Head of caudate nucleus (tissue), 42 donors: ENCODE measurements at places on chromosomes 3 and 15.
A peak's percentile ranks its signal among the peaks of the same experiment; 100 is the strongest.

- no peak for DNase-seq
Observed at GRCh38 chr3:47868306-47868705, 65.4 kb downstream of the DHX30 start.

DNA sequence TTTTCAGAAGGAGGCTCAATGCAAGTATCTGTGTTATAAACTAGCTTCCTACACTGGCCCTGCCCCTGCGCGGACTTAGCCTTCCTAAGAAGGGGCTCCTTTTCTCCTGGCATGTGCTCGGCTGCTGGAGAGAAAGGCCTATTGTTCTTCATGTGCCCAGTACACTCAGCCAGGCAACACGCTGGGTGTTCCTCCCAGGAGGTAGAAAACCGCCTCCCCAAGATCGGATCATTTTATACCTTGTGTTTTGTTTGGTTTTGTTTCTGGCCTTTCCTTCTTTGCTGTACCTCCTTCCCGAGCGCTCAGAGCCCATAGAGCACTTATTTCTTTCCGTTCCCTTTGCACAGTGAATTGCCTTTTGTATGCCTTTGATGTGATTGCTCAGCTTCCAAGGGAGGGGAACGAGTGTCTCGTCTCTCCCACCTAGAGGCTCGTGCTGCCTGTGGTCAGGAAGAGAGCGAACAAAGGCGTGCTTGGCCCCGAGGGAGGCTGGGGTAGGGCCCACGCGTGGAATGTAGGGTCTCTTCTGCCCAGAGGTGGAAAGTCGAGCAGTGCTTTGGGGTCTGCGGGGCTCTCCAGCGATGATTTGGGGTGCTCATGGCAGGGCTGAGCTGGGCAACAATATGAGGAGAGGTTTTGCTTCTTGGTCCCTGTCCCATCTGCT, 30.0 kb downstream of the CCNL1 start:
- DNase-seq = peak; percentile 65

- peak; percentile 46 for DNase-seq
Observed at GRCh38 chr3:177553579-177553978, 356.3 kb upstream of the TBL1XR1 start.

GRCh38 chr3:29353807-29354206, 72.9 kb downstream of the RBMS3 start:
- DNase-seq = no peak

DNA sequence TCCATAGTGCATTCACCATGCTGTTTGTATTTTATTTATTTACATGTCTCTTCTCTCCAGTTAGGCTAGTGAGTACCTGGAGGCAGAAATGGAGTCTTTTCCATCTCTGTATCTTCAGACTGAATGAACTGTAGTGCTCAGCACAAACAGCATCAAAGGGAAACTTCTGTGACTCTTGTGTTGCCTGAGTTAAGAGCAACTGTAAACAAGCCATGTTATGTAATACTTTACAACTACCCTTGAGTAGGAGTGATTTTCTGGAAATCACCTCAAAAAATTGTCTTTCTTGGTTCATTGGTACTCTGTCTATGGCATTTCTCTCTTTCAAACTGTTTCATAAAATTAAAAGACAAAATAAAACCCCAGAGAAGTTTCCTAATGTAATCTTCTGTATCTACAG, 258.3 kb downstream of the CGGBP1 start:
- DNase-seq = no peak

- DNase-seq = no peak
Observed at GRCh38 chr3:10783360-10784351, 32.4 kb upstream of the SLC6A11 start.

DNA sequence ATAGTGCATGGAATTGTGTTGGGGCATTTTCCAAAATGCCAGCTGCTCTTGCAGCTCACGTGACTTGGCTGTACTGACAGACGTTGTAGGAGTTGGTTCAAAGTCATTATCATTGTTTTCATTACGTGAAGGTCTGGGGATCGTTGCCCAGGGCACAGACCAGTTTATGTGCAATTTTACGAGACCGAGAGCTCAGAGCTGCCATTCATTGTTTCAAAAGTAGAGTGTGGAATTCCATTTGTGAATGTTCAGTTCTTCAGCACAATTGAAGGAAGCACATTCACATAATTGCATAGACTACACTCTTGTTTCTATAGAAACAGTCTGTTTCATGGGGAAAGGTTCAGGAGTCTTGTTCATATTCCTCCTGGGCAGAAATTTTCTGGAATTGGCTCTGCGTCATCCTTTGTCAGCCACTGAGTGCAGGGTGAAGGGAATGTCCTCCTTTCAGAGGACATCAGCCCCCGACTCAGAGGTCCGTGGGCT, 54.5 kb downstream of the GABRG3 start:
- DNase-seq = no peak

GRCh38 chr3:180184816-180185215, 148.1 kb upstream of the PEX5L start:
- no peak for DNase-seq

- DNase-seq = no peak
Observed at GRCh38 chr3:190721330-190721729, 141.2 kb downstream of the GMNC start.

GRCh38 chr15:52008698-52009434, 10.2 kb upstream of the MAPK6 start:
- DNase-seq = no peak

DNA sequence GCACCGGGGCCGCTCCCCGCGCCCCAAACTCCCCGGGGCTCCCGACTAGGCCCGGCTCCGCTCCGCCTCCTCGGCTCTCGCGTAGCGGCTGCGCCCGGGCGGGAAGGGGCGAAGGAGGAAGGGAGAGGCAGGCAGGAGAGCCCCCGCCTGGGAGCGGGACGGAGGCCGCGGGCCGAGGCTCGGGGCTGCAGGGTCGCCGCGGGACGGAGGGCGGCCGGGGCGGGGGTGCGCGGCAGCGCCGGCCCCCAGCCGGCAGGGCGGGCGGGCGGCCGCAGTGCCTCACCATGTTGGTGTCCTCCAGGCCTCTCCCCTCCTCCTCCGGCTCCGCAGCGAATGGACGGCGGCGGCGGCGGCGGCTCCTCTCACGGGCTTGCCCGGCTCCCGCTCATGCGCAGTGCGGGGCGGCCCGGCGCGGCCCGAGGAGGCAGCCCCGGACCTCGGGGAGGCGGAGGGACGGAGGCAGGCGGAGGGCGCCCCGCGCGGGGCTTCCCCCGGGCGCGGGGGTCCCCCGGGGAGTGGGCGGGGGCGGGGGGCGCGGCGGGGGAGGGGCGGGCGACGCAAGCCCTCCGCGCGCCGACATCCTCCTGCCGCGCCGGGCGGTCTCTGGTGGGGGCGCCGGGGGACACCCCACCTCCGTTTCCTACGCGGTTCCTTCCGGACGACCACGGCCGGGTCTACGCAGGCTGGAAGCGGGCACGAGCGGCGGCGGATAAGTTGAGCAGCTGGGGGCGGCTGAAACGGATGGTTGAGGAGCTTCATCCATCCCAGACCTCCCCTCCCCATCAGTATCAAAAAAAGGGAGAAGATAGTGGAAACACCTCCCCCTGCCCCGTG, at the start of gene DCUN1D1:
Gene DCUN1D1 (minus strand): TSS at position 335 of the 834 bp plus-strand sequence. CDS start 49 bp downstream, at position 286.
- DNase-seq = peak; percentile 94

- no peak for DNase-seq
Observed at GRCh38 chr3:170721563-170721962, 135.7 kb upstream of the SLC7A14 start.

GRCh38 chr3:51975852-51976549, 1.1 kb downstream of the ABHD14A start:
- DNase-seq = peak; percentile 87

DNA sequence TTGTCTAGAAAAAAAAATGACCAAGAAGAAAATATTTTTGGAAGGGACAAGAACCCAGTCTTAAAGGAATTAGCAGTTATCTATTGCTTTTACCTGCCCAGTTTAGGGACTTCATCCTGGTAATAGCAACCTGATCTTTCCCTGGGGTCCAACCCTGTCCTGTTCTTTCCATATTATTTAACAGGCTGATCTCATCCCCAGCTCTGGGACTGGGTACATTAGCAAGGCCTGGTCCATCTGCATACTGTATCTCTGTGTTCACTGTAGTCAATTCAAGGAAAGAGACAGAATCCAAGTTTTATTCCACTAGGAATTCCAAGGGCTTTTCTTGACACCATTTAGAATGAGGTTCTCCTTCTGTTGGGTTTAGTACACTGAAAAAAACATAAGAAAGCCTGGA, 191.7 kb upstream of the GADL1 start:
- DNase-seq = no peak

- no peak for DNase-seq
Observed at GRCh38 chr3:52473026-52473425, 17.6 kb downstream of the NISCH start.

DNA sequence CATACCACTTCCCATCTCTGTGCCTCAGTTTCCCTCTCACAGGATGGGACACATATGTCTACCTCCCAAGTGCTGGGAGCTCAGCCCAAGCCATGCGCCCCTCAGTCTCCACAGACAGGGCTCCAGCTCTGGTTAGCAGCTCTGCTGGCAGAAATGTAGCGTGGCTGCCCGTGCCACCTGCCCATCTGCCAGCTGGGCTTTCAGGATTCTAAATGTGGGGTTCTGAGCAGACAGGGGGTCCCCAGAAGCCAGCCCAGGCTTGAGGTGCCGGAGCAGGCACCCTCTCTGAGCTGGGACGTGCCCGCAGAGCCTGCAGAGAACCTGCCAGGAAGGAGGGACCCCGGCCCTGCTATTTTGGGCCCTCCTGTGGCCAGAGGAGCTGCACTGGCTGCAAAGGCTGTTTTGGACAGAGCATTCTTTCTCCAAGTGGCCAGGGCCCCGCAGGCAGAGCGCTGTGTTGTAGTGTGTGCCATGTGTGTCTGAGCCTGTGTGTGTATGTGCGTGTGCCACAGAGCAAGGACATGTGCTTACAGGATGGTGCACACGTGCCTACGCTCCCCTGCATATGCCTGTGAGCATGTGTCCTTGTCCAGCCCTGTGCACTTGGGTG, 31.7 kb downstream of the PSTPIP1 start:
- no peak for DNase-seq

DNA sequence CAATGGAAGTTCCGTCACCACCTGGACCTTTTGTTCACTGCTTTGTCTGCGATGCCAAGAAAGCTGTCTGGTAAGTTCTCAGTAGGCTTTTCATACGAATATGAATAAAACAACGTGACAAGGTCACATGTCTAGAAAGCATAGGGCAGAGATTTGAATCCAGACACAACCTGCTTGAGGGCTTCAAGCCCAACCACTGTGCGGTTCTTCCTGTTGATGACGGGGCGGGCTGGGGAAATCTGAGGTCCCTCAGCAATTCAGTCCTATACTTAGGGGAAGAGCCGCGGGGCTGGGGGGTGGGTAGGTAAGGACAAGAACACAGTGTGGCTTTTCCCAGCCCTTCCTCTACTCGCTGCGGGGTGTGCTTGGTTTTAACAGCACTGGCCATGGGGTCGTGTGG, 32.4 kb upstream of the SMAD3 start:
- no peak for DNase-seq

DNA sequence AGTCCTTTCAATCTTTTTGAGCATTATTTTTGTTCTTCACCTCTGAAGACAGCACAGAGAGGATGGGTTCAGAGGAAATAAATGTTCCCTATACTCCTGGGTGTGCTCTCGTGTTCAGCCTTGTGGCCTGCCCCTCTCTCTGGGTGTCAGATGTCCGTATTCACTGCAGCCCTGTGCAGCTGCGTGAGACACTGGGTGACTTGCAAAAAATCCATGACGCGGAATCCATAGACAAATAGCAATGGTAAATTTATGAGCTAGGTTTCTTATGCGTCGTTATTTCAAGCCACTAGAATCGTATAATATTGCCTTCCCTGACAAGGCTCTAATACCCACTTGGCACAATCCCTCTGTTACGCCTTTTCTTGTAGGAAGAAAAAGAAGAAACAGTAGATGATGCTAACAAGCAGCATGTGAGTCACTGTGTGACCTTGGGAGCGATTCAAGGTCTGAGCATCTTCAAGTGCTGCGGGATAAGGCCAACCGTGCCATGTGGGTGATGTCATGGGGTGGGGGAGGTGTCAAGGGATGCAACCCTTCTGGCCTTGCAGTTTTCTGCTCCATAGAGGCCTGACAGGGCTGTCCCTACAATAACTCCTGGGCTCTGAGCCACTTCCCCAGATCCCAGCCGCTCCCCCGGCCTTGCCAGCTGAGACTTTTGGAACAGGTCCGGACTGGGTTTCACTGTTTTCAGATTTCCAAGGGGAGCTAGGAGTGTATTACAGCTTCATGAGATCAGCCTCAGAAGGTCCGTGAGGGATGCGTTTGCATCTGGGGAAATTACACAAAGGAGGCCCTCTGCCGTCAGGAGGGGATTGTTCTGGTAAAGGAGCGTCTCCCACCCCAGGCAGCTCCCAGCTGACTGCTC, 47.6 kb upstream of the POMGNT2 start:
- DNase-seq = peak; percentile 46

- DNase-seq = no peak
Observed at GRCh38 chr3:53803816-53804695, 42.2 kb downstream of the CHDH start.

DNA sequence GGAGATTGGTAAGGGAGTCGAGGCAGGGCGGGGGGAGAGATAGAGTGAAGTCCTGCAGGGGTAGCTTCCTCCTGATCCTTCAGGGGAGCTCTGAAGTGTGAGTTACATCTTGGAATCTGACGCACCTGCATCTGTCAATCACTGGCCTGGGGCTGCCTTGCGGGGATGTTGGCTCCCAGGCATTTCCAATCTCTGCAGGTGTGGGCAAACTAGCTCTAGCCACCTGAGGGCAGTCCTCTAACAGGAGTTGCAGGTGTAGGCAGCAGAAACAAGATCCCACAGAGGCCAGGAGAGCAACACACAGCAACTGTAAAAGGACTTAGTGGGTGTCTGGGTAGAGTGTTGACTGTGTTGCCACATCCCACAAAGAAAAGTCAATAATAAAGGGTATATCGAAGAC, 63.6 kb downstream of the ZNF621 start:
- no peak for DNase-seq

DNA sequence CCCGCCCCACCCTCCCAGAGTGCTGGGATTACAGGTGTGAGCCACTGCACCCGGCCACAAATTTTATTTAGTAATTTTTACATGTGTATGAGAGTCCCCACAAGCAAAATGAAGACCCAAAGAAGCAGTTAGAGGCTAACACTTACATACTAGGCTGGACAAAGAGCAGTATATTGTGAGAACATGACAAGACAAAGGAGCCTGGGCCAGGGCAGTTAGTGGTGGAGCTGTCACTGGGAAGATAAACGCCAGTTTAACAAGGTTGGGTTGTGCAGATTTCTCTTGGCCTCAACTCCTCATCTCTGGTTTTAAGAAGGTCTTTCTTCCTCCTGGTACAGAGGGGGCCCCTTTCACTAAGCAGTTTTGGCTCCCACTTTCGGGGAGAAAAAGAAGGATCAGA, 19.9 kb upstream of the FAM174B start:
- DNase-seq = no peak
